CD4-positive, alpha-beta T cell treated with Interleukin-15 for 1 hour (primary cell): ENCODE measurements at places on chromosomes 2 and 18.

DNA sequence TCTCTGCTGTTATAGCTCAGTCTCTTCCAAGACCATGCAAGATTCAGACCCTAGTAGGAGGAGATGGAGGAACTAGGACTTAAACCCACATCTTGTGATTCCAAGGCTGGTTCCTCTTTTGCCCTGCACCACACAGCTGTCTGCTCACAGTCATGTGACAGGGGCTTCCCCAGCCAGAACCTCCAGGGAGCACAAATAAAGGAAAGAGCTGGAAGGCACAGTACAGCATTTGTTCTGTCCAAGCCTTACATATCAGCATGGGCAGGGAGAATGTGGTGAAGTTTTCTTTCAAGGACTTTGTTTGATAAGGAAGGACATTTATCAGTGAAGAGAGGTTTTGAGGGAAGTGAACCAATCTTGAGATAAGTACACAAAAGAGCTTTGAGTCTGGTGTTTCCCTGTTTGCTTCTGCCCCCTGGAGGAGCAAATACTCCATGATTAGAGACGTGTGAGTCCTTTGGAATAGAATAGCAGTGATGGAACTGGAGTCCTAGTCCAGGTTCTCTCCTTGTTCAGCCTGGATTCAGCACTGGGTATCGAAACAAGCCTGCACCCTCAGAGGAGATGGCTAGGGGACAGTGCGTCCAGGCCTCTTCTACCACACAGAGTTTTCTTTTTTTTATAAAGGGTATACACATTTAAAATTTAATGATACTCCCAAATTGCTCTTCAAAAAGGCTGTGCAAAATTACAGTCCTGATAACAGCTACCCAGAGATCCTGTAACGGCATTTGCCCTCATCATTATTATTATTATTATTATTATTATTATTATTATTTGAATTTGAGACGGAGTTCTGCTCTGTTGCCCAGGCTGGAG, 24.6 kb upstream of the CASP10 start:
- peak; percentile 82 for DNase-seq

GRCh38 chr2:221337957-221338685, 234.0 kb downstream of the EPHA4 start:
- no peak for DNase-seq

DNA sequence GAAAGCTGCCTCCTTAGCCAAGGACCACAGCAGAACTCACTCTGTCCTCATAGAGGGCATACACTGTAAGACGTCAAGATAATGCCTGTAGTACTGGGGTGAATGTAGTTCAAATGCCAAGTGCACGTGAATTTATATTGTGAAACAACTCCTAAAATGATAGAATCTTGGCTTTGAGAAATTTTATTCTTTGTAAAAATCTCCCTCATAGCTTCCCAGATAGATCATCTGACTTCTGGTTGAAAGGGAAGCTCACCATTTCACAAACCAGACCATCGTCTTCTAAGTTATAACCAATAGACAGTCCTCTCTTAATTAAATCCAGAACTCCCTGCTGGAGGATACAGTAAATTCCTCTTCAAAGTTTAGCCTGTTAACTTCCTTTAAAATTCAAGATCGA, 110.9 kb upstream of the MSTN start:
- DNase-seq: no peak

DNA sequence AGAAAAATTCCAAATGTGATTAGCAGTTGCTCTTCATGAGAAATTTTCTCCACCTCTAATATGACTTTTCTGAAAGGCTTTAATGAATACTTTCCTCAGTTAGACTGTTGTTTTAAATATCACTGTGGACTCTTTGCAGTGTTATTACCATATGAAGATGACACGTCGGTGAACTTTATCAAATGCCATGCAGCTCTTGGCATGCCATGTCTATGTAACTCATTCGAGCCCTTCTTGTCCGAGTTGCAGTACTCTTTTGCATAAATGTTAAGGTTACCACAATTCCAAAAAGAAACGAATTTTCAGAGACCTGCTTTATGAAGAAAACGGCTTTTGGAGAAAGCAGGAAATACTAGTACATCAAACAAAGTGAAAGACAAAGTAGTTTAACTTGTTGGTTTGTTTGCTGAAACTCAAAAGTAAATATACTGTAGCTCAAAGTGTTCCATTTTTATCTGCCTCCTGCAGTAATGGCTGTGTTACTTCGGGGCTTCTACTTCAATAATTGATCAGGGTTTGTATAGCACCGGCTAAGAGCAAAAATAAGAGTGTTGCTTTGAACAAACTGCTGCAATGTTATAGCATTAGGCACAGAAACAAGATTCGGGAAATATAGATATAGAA, 204.1 kb downstream of the ARHGAP15 start:
- no peak for DNase-seq

DNA sequence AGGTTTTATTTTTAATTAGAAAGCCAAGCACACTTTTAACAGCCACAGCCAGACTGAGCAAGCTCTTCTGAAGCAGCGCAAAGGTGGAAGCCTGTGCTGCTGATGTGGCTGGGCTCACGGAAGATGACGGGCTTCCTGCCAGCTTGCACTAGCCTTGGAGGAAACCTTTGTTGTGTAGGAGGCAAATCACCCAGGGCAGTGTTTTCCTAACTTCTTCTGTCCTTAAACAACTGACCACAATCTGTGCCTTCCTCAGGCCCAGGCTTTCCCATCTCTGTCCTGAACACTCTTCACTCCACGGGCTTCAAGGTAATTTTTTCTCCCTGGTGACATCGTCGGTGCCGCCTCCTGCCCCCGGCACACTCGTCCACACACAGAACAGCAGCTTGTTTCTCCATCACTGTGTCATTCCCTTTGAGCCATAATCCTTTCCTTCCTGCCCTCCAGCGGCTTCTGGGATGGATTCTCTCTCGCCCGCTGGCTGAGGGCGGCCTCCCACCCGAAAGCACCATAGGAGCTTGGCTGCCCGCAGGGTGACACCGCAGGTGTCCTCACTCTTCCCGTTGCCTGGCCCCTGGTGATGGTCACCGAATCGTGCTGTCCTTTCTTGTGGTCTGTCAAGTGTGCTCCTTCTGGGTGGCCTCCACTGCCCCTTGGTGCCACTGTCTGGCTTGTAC, 31.1 kb upstream of the INHBB start:
- DNase-seq: no peak

DNA sequence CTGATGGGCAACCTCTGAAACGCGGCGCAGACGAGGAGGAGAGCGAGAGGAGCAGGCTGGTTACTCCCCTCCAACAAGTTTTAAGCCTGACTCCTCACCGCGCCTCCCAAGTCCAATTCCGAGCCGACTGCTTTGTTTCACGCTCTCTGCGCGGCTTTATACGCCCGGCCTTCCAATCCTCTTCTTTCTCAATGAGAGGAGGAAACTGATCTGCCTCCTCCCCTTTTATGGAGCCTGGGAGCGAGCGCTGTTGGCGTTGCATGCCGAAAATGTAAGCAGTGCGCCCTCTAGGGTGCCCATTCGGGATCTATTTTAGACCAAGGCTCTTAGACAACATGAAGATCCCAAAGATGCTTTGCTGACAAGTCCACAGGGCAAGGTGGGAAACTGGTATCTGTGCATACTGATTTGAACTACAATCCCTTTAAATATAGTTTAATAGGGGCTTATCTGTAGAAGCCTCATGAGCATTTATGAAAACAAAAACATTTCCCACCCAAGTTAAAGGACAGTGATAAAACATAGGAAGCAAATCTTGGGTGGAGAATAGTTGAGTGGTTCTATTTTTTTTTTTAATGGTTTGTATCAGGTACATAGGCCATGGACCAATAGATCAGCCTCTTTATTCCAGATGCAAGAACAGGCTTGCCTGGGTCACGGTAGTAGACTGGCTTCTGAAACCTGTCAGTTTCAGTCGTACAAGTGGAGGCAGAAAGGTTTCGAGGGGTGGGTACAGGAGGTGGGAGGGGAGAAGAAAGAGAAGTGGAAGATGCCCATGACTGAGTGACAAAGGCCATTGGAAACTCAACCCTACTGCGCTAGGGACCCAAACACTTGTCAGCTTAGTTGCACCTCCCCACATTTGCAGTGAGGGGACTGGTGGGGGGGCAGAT, at the start of gene RND3:
Gene RND3 (minus strand): TSS at position 131 of the 893 bp plus-strand sequence. CDS start 250 bp downstream, outside the sequence.
- no peak for DNase-seq

DNA sequence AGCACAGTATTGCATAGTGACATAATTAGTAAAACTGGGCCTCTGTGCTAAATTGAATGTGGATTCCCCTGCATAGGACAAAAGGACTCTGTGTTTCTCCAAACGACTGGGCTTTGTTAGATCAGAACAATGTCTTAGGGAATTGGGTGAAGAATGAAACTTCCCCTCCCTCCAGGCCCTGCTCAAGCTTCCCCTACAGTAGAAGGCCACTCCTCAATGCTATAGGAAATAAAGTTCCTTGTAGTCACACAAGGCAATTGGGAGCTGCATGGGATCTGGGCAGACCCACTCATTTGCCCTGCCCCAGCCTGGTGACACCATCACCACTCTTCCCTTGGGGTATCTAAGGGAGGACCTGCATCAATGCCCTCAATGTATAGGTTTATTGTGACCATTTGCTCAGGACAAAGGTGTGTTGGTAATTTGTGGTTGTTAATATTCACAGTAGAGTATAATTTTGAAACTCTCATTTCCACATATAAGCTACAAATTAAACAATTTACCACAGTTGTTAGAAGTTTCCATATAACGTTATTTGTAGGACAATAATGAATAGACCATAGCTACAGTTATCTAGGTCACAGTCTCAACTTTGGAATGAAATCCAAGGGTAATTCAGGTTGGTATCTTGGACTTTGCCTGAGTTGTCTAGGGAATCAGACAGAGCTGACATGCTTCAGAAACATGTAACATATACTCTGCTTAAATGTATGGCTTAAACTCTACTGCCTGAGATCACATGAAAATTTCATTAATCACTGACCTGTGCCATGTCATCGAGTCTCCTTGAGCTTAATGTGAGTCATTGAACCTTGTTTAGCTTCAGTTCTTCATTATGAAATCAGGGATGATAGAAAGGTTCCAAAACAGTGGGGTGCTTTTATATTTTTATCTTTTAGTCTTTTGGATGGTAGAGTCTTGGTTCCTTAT, 64.8 kb upstream of the DARS1 start:
- no peak for DNase-seq

GRCh38 chr18:55996717-55997116, 408.7 kb upstream of the TCF4 start:
- DNase-seq: no peak

- no peak for DNase-seq
Measured at GRCh38 chr2:233445152-233445830, 91.0 kb downstream of the DGKD start.

DNA sequence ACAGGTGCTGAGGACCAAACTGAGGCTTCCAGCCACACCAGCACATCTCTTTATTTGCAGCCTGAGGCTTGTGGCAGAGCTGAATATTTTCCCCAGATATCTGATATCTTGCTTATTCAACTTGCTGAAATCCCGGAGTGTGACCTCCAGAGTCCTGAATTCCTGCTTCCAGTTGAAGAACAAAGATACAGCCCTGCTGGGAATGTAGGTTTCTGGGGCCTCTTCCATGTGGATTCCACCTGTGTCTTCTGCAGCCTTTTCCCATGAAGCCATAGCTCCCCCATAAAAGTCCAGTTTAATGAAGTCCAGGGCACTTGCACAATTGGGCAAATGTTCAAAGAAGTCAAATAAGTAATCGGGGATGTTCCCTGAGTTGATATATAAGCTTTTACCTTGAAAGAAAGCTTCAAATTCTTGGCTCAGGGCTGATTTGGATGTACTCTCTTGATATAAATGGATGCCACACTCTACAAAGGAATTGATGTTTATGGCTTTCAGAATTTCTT, 14.9 kb downstream of the NLRC4 start:
- DNase-seq: no peak

DNA sequence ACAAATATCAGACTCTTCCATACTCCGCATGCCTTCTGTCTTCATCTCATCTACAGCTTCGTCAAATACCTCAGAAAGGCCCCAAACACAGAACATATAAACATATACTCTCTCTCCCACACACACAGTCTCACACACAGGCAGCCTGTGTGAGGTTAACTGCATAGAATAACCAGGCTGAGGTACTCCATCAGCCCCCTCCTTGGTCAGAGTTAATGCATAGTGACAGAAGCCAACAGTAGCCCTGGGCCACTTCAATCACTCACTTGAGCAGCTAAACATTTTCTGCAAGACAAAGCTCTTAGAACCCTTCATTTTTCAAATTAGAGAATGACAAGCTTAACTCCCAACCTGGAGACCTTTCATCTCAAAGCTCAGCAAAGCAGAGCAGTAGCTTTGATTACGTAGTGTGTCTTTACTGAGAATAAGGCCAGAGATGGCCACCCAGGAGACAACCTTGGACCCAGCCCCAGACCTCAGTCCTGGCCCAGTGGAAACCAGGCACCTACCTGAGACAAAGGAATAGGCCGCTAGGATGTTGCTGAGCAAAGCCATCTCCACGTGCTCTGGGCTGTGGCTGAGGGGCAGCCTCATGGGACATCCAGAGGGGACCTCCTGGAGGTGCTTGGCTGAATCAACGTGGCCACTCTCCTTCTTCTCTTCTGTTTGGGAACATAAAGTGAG, 43.0 kb downstream of the EVA1A start:
- DNase-seq: no peak
